DMS 273 treated with DMSO at 0.1 percent for 48 hours (cell line): ENCODE measurements at places on chromosomes 1 and 21.

DNA sequence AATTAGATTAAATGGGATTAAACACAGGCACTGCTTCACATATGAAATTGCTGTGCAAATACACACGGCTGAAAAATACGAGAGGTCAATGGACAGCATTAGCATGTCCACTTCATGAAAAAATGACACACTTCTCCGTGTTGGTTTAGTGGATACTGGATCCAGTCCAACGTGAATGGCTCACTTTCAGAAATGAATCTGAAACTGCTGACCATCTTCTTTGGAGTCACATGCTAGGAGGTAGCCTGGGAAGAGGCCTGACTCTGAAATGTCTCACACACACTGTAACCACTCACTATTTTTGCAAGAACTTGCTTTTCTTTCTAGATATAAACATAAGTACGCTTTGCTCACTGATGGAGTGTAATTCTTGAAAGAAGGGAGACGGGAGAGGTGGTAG is 127.3 kb downstream of the HLCS start:
- DNase-seq: no peak

GRCh38 chr21:28937737-28938136 is 54.9 kb downstream of the LTN1 start:
- DNase-seq: no peak

- no peak for DNase-seq
Observed at GRCh38 chr21:44967082-44968047, 27.5 kb downstream of the SLX9 start.

- DNase-seq: no peak
Observed at GRCh38 chr1:32334864-32335534, 1.0 kb downstream of the MARCKSL1 start.
